ENCODE measurements at places on chromosomes 13 and 19. TPM values are rescaled to one million over a fixed set of nuclear protein-coding genes. Genes with fewer than 3 reads are reported as not detected.

CERS1 gene
- 4.0 TPM for total RNA-seq

KIR2DL4 gene
- not detected for total RNA-seq

ZFP28 gene
- total RNA-seq: 7.5 TPM

MBNL2 gene
- total RNA-seq: 76.5 TPM

ZNF534 gene
- not detected for total RNA-seq

BEST2 gene
- not detected for total RNA-seq

PCDH20 gene
- total RNA-seq: not detected

SIGLEC5 gene
- total RNA-seq: not detected

WDR62 gene
- 13.4 TPM for total RNA-seq

IGLON5 gene
- total RNA-seq: not detected

ZSWIM4 gene
- total RNA-seq: 26.6 TPM

MUC16 gene
- not detected for total RNA-seq

AMH gene
- 7.5 TPM for total RNA-seq

RPL18 gene
- total RNA-seq: 1,402 TPM

CYP2S1 gene
- total RNA-seq: 4.5 TPM

C19orf12 gene
- total RNA-seq: 22.9 TPM

ZNF440 gene
- 9.1 TPM for total RNA-seq

FFAR3 gene
- not detected for total RNA-seq

PRTN3 gene
- not detected for total RNA-seq

ZNF547 gene
- 3.2 TPM for total RNA-seq

ACER1 gene
- not detected for total RNA-seq

PLA2G4C gene
- 63.4 TPM for total RNA-seq

GPR4 gene
- 30.3 TPM for total RNA-seq

ADGRE3 gene
- total RNA-seq: not detected

KLF1 gene
- not detected for total RNA-seq

B3GNT3 gene
- not detected for total RNA-seq

Measured in endothelial cell of umbilical vein (primary cell).